ENCODE measurements at places on chromosomes 6 and 20. TPM values are rescaled to one million over a fixed set of nuclear protein-coding genes. Genes with fewer than 3 reads are reported as not detected.

- H3K4me1 ChIP-seq: no peaks in the 10 kb centered on the region
- H3K36me3 ChIP-seq: no peaks in the 10 kb centered on the region
- no peak overlapping the region for H3K4me3 ChIP-seq
- H3K27ac ChIP-seq: no peak overlapping the region
Measured at GRCh38 chr6:10451394-10451793, 36.5 kb upstream of the TFAP2A start.

PPP1R14C gene
- 0.55 TPM for total RNA-seq

GRCh38 chr6:111625461-111626391, 20.0 kb upstream of the TRAF3IP2 start:
- no peaks in the 10 kb centered on the region for H3K4me1 ChIP-seq
- peak overlapping the region; percentile 32 for H3K4me3 ChIP-seq
- H3K36me3 ChIP-seq: no peaks in the 10 kb centered on the region
- peak overlapping the region; percentile 49 for H3K27ac ChIP-seq

DNA sequence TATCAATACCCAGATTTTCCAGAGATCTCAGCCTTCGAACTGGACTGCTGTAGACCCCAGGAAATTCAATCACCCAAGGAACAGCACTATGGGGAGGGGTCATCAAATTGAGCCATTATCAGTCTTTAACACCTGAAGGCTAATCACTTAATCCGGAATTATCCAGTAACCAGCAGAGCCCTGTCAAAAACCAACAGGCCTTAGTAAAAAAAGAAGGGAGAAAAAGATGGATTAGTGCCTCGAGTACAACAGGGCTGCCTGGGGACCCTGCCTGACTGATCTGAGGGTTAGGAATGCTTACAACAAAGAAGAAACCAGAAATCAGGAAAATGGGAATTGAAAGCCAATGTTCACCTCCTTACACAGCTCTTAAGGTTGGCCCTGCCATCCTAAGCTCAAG, 7.6 kb downstream of the RRAGD start:
- DNase-seq: no peak
- H3K4me1 ChIP-seq: peaks cover 3% of the 10 kb centered on the region
- H3K27ac ChIP-seq: no peak overlapping the region
- H3K36me3 ChIP-seq: no peaks in the 10 kb centered on the region

- H3K4me1 ChIP-seq: no peaks in the 10 kb centered on the region
- no peak overlapping the region for H3K27ac ChIP-seq
- H3K36me3 ChIP-seq: no peaks in the 10 kb centered on the region
- H3K27me3 ChIP-seq: no peaks in the 10 kb centered on the region
Measured at GRCh38 chr20:10061641-10062040, 26.9 kb downstream of the ANKEF1 start.

DNA sequence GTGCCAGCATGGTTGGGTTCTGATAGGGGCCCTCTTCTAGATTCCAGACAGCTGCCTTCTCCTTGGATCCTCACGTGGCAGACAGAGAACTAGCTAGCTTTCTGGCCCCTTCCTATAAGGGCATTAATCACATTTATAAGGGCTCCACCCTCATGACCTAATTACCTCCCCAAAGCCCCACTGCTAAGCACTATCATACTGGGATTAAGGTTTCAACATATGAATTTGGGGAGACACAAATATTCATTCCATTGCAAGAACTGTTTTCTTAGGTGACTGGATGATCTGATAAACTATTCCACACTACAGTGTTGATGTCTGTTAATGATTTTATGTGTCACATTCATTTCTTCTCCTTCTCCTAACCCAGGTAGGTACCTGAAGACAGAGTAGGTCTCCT, 135.8 kb upstream of the COL21A1 start:
- H3K27ac ChIP-seq: no peak overlapping the region
- H3K4me1 ChIP-seq: no peaks in the 10 kb centered on the region
- no peaks in the 10 kb centered on the region for H3K27me3 ChIP-seq

- peak overlapping the region; percentile 72 for H3K27ac ChIP-seq
- H3K4me1 ChIP-seq: no peaks in the 10 kb centered on the region
- H3K36me3 ChIP-seq: no peaks in the 10 kb centered on the region
- DNase-seq: peak; percentile 68
- no peak overlapping the region for H3K4me3 ChIP-seq
Measured at GRCh38 chr6:148599967-148600426, 146.8 kb upstream of the UST start.

- no peak overlapping the region for H3K4me3 ChIP-seq
- DNase-seq: no peak
- no peaks in the 10 kb centered on the region for H3K27me3 ChIP-seq
- H3K36me3 ChIP-seq: no peaks in the 10 kb centered on the region
- peaks cover 54% of the 10 kb centered on the region for H3K4me1 ChIP-seq
Measured at GRCh38 chr6:160429620-160429895, 81.4 kb downstream of the SLC22A3 start.

PRPH2 gene
- 3.0 TPM for total RNA-seq

- no peak overlapping the region for H3K27ac ChIP-seq
- H3K4me3 ChIP-seq: no peak overlapping the region
- H3K4me1 ChIP-seq: no peaks in the 10 kb centered on the region
- H3K36me3 ChIP-seq: no peaks in the 10 kb centered on the region
- no peaks in the 10 kb centered on the region for H3K27me3 ChIP-seq
- DNase-seq: no peak
Measured at GRCh38 chr6:90465686-90466085, 121.2 kb downstream of the MAP3K7 start.

GRCh38 chr20:21323640-21324039, 20.5 kb downstream of the XRN2 start:
- no peak overlapping the region for H3K27ac ChIP-seq
- no peaks in the 10 kb centered on the region for H3K27me3 ChIP-seq

RNF144B gene
- 9.4 TPM for total RNA-seq

GRCh38 chr20:31718952-31719643, 3.6 kb downstream of the BCL2L1 start:
- peaks cover 69% of the 10 kb centered on the region for H3K4me1 ChIP-seq
- H3K36me3 ChIP-seq: no peaks in the 10 kb centered on the region
- H3K4me3 ChIP-seq: no peak overlapping the region
- no peak for DNase-seq
- H3K27ac ChIP-seq: peak overlapping the region; percentile 100

GRCh38 chr6:788058-788457, 95.1 kb upstream of the EXOC2 start:
- H3K36me3 ChIP-seq: no peaks in the 10 kb centered on the region
- no peak overlapping the region for H3K27ac ChIP-seq
- no peaks in the 10 kb centered on the region for H3K4me1 ChIP-seq

SYCP2L gene
- 1.1 TPM for total RNA-seq

TFAP2C gene
- total RNA-seq: 3.5 TPM

DNA sequence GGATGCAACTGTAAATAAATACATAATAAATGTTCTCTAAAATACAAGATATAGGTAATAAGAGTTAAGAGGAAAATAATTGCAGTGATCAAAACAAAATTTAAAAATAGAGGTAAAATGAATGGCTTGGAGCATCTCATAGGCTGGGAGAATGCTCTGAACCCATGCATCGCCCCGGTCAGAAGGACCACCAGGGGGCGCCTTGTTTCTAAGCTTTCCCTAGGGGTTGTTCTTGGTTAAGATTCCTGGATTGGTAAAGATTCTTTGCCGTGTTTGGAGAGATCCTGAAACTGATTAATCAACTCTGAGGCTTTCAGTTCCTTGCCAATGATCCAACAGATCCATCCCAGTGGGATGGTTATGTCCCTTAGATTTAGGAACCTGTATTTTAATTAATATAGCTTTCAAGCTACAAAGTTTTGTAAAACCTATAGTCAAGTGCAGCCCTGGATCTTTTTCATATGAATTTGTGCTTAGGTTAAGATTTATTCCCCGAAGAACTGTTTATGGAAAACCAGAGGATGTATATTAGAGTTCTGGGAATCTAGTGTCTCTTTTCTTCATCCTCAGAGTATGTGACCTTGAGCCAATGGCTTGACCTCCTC, 45.3 kb upstream of the PRELID3B start:
- no peaks in the 10 kb centered on the region for H3K36me3 ChIP-seq
- H3K4me1 ChIP-seq: no peaks in the 10 kb centered on the region
- peak; percentile 85 for DNase-seq

TRIM31 gene
- 0.36 TPM for total RNA-seq

LPA gene
- not detected for total RNA-seq

VSX1 gene
- not detected for total RNA-seq

- peaks cover 6% of the 10 kb centered on the region for H3K36me3 ChIP-seq
- no peak for DNase-seq
- no peak overlapping the region for H3K4me3 ChIP-seq
- no peaks in the 10 kb centered on the region for H3K27me3 ChIP-seq
Measured at GRCh38 chr6:157211603-157212455, 111.5 kb downstream of the TMEM242 start.

DNA sequence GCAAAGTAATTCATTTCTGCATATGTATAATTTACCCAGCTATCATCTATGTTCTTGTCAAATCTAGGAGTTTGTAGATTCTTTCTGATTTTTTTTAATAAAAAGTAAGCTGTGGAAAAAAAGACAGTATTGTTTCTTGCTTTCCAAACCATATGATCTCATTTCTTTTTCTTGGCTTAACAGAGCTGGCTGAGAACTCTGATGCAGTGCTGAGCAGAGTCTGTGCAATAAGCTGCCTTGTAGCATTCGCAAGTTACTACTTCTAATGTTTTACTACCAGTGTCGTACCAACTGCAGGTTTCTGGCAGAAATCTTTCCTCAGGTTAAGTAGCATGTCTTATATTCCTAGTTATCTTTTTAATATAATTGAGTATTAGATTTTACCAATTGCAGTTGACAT, 15.6 kb downstream of the RRBP1 start:
- H3K4me3 ChIP-seq: no peak overlapping the region
- DNase-seq: no peak
- no peaks in the 10 kb centered on the region for H3K4me1 ChIP-seq

DNA sequence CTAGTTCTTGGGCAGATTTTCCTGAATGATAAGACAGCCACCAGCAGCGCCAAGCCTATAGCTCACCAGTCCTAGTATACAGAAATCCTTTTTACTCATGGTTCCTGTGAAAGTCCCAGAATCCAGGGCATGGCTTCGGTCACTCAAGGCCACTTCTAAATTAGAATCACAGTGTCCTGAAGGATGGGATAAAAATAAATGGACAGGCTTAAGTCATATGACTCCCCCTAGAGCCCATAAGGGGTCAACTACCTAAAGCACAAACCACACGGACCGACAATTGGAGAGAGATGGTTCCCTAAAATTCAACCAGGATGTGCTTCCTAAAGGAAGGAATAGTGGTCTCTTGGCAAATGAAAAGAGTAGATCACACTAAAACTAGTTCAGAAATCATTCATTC, 404.1 kb upstream of the PLCB4 start:
- H3K4me1 ChIP-seq: no peaks in the 10 kb centered on the region

SMIM26 gene
- 235 TPM for total RNA-seq

DNA sequence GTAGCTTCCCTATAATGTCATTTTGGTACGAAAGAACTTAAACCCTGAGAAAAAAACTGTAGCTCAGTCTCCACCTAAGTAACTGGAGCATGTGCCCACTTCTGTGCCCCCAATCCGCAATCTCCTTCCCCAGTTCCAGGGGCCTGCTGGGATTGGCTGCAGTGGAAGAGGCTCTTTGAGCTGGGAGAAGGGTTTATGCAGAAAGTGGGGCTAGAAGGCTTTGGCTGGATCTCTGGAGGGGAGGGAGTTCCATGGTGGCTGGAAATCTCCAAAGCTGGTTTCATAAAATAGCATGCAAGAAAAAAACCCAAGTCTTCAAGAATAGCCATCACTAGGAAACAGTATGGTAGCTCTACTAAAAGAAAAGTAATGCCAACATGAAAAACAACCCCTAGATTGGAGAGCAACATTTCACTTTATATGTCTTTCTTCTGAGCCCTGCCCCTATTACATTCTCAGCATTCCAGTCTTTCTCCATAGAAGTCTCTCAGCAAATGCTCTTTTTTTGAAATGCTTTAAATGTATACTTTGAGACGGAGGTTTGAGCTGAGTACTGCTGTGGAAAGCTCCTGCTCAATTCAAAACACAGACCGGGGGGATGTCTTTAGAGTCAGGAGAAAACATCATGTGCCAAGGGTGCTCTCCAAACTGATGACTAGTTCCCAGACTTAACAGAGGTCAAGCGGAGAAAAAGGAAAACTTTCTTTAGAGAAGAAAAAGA, 36.0 kb upstream of the FOXO3 start:
- H3K4me1 ChIP-seq: no peaks in the 10 kb centered on the region
- no peak for DNase-seq
- H3K27ac ChIP-seq: no peak overlapping the region
- no peaks in the 10 kb centered on the region for H3K27me3 ChIP-seq
- no peak overlapping the region for H3K4me3 ChIP-seq

BPI gene
- not detected for total RNA-seq

GRCh38 chr20:10447028-10447427, 11.9 kb downstream of the SLX4IP start:
- DNase-seq: no peak
- H3K27me3 ChIP-seq: no peaks in the 10 kb centered on the region
- no peak overlapping the region for H3K27ac ChIP-seq
- no peaks in the 10 kb centered on the region for H3K4me1 ChIP-seq

DNA sequence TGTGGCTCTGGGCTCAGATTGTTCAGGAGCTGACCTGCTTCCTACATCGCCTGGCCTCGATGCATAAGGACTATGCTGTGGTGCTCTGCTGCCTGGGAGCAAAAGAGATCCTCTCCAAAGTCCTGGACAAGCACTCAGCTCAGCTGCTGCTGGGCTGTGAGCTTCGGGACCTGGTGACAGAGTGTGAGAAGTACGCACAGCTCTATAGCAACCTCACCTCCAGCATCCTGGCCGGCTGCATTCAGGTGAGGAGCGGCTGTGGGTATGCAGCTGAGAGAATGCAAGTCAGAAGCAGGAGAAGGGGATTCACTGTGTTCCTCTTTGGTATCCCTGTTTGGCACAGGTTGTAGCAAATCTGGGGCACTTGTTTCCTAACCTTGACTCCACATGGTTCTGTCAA, 17.9 kb downstream of the CUL9 start:
- peak; percentile 32 for DNase-seq
- no peak overlapping the region for H3K27ac ChIP-seq
- H3K4me3 ChIP-seq: no peak overlapping the region
- H3K36me3 ChIP-seq: peaks cover 83% of the 10 kb centered on the region
- no peaks in the 10 kb centered on the region for H3K27me3 ChIP-seq
- H3K4me1 ChIP-seq: no peaks in the 10 kb centered on the region

- H3K27me3 ChIP-seq: no peaks in the 10 kb centered on the region
- no peak overlapping the region for H3K27ac ChIP-seq
- H3K36me3 ChIP-seq: no peaks in the 10 kb centered on the region
- peaks cover 9% of the 10 kb centered on the region for H3K4me1 ChIP-seq
- H3K4me3 ChIP-seq: no peak overlapping the region
Measured at GRCh38 chr6:155038104-155038503, 43.0 kb downstream of the TIAM2 start.

DNA sequence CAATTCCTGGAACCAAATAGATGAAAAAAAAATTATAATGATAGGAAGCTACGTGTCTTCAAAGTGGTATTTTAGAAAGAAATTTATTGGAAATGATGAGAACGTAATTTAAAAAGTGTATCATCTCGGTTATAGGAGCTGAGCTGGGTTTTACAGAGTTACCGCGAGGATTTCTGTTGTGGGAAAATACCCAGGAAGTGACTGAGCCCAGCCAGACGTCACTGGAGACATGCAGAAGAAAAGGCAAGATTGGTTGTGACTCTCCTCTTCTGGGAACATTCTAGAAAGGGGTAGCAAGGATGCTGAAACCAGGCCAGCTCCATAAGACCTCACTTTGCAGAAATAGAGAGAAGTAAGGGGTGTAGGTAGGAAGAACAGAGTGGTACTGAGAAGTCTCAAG, 95.9 kb upstream of the ADGRF1 start:
- peaks cover 10% of the 10 kb centered on the region for H3K4me1 ChIP-seq
- no peaks in the 10 kb centered on the region for H3K27me3 ChIP-seq
- no peak overlapping the region for H3K4me3 ChIP-seq
